ENCODE measurements at places on chromosomes 4 and X. TPM values are rescaled to one million over a fixed set of nuclear protein-coding genes. Genes with fewer than 3 reads are reported as not detected.

DNA sequence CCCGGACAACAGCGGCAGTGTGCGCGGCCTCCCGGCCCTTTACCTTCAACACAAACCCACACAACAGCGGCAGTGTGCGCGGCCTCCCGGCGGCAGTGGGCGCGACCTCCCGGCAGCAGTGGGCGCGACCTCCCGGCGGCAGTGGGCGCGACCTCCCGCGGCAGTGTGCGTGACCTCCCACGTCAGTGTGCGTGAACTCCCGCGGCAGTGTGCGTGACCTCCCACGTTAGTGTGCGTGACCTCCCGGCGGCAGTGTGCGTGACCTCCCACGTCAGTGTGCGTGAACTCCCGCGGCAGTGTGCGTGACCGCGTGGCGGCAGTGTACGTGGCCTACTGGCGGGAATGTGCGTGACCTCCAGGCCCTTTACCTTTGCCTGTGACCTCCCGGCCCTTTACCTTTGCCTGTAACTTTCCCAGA, 576.6 kb upstream of the FRG1 start:
- H3K4me3 ChIP-seq: no peak overlapping the region
- H3K36me3 ChIP-seq: no peaks in the 10 kb centered on the region
- H3K4me1 ChIP-seq: no peaks in the 10 kb centered on the region
- no peaks in the 10 kb centered on the region for H3K27me3 ChIP-seq
- no peak for DNase-seq

DNA sequence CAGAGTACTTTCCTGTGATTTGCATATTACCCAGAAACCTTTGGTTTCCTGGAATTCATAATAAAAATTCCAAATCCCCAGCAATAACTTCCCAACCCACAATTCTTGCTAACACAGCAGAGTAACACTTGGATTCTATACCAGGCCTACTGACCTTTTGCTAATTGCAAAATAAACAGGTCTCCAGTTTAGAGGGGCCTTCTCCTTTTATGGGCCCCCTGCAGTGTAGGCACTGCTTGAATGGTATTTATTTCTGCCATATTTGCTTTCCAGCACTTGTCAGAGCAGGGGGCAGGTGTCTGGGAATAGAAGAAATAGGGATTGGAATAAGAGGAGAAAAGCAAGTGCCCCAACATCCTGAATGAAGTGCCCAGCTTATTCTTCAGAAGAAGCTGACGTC, 25.3 kb upstream of the GPC3 start:
- no peak overlapping the region for H3K4me3 ChIP-seq
- DNase-seq: no peak
- H3K27ac ChIP-seq: no peak overlapping the region
- no peaks in the 10 kb centered on the region for H3K36me3 ChIP-seq

GRCh38 chr4:15153662-15154061, 151.4 kb downstream of the CPEB2 start:
- H3K27me3 ChIP-seq: no peaks in the 10 kb centered on the region
- no peaks in the 10 kb centered on the region for H3K4me1 ChIP-seq
- H3K27ac ChIP-seq: no peak overlapping the region
- DNase-seq: no peak
- no peaks in the 10 kb centered on the region for H3K36me3 ChIP-seq

GRCh38 chr4:2296631-2297601, 35.0 kb upstream of the MXD4 start:
- peaks cover 11% of the 10 kb centered on the region for H3K4me1 ChIP-seq
- no peak for DNase-seq
- no peak overlapping the region for H3K4me3 ChIP-seq
- no peaks in the 10 kb centered on the region for H3K36me3 ChIP-seq

DNA sequence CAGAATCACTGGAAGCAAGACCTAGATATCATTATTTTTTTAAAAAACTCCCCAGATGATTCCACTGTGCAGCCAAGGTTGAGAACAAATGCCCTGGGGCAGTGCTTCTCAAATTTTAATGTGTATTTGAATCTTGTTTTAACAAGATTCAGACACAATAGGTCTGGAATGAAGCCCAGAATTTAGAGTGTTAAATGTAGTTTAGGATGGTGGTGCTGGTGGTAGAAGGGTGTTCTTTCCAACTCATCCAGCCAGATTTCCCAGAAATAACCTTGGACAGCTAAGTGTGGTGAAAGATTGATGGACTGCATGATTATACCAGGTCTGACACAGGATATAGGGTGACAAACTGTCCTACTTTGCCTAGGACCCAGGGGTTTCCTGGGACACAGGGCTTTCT, 120.1 kb upstream of the MED14 start:
- H3K4me3 ChIP-seq: no peak overlapping the region
- DNase-seq: no peak
- no peaks in the 10 kb centered on the region for H3K4me1 ChIP-seq
- H3K27me3 ChIP-seq: no peaks in the 10 kb centered on the region

GRCh38 chrX:63740382-63740781, 44.6 kb downstream of the ARHGEF9 start:
- H3K36me3 ChIP-seq: no peaks in the 10 kb centered on the region
- peaks cover 8% of the 10 kb centered on the region for H3K4me1 ChIP-seq
- no peak for DNase-seq
- H3K27me3 ChIP-seq: no peaks in the 10 kb centered on the region
- no peak overlapping the region for H3K4me3 ChIP-seq

The IL21 gene
- total RNA-seq: not detected

- DNase-seq: no peak
- H3K36me3 ChIP-seq: no peaks in the 10 kb centered on the region
- no peak overlapping the region for H3K27ac ChIP-seq
- H3K4me3 ChIP-seq: no peak overlapping the region
- no peaks in the 10 kb centered on the region for H3K27me3 ChIP-seq
Observed at GRCh38 chr4:3807822-3808496, 41.8 kb downstream of the ADRA2C start.

DNA sequence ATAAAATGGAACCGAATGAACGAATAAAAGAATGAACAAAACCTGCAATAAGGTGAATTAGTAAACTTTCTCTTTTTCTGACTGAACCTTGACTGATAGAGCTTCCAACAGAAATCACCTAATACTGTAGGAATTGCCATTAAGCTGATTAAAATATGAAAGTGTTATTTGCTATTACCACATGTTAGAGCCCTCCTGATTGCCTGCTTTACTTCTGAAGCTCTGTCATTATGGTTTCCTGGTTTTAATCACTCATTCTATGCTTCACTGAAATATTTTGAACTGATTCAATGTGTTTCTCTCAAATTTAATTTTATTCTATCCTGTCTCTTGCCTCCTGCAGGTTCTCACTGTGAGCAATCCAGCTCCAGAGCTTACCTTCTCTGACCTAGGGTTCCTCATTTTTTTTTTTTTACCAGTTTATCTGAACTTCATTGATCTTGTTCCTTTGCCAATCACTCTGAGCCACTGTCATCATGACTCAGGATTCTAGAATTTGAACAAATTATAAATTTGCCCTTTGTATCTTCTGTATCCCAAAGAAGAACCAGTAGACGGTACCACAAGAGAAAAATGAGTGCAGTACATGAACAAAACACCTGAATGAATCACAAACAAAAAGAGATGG, 48.1 kb upstream of the UGT2B15 start:
- no peak overlapping the region for H3K27ac ChIP-seq
- no peaks in the 10 kb centered on the region for H3K4me1 ChIP-seq
- no peaks in the 10 kb centered on the region for H3K36me3 ChIP-seq
- H3K27me3 ChIP-seq: no peaks in the 10 kb centered on the region

GRCh38 chr4:155008389-155008788, 200.0 kb upstream of the NPY2R start:
- no peak for DNase-seq
- no peak overlapping the region for H3K27ac ChIP-seq
- H3K4me1 ChIP-seq: no peaks in the 10 kb centered on the region
- no peak overlapping the region for H3K4me3 ChIP-seq
- no peaks in the 10 kb centered on the region for H3K36me3 ChIP-seq

The CFAP299 gene
- not detected for total RNA-seq

The EXOSC9 gene
- total RNA-seq: 43.0 TPM

DNA sequence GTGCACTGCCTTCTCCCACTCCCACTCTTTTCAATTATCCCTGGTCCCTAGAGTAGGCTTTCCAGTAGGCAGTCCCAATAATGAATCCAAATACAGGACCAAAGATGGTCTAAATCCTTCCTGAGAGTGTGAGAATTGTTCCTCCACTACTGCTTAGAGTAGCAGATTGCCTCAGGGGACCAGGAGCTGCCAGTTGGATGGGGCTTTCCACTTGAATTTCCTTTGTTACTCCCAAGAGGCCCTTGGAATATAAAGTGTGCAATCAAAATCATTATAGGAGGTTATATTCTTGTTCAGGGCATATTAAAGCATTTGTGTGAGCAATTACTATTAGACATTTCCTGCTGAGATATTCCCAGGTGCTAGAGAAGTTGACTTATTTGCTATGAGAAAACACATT, 156.6 kb upstream of the TLL1 start:
- no peaks in the 10 kb centered on the region for H3K27me3 ChIP-seq
- no peak overlapping the region for H3K27ac ChIP-seq

GRCh38 chrX:21975812-21976211, 35.3 kb downstream of the SMS start:
- no peak overlapping the region for H3K4me3 ChIP-seq
- no peaks in the 10 kb centered on the region for H3K27me3 ChIP-seq
- no peak overlapping the region for H3K27ac ChIP-seq
- DNase-seq: no peak

GRCh38 chr4:119162174-119162573, 26.5 kb downstream of the MYOZ2 start:
- DNase-seq: no peak
- H3K4me3 ChIP-seq: no peak overlapping the region
- H3K27ac ChIP-seq: no peak overlapping the region

The MBNL3 gene
- total RNA-seq: 39.6 TPM

The PRR32 gene
- total RNA-seq: not detected

The CXCL8 gene
- 4.6 TPM for total RNA-seq

DNA sequence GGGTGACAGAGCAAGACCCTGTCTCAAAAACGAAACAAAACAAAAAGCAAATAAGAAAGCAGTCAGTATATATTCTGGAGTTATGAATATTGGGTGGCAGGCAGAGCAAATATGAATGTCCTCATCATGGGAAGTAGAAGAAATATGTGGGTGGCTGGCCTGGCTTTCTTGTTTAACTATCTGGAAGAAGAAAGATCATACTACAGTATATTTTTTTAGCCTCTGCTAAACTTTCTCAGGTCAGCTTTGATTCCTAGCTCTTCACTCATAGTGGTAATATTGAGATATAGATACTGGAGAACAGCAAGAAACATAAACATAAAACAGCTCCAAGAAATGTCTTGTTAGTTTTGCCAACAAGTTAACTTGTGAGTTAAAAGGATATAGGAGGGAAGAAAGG, 192.5 kb downstream of the SOWAHB start:
- no peaks in the 10 kb centered on the region for H3K36me3 ChIP-seq
- no peak for DNase-seq
- no peaks in the 10 kb centered on the region for H3K27me3 ChIP-seq
- no peak overlapping the region for H3K4me3 ChIP-seq
- H3K4me1 ChIP-seq: no peaks in the 10 kb centered on the region

The SPP1 gene
- 15.5 TPM for total RNA-seq

The LRIT3 gene
- total RNA-seq: 0.26 TPM

The FHDC1 gene
- 0.29 TPM for total RNA-seq

DNA sequence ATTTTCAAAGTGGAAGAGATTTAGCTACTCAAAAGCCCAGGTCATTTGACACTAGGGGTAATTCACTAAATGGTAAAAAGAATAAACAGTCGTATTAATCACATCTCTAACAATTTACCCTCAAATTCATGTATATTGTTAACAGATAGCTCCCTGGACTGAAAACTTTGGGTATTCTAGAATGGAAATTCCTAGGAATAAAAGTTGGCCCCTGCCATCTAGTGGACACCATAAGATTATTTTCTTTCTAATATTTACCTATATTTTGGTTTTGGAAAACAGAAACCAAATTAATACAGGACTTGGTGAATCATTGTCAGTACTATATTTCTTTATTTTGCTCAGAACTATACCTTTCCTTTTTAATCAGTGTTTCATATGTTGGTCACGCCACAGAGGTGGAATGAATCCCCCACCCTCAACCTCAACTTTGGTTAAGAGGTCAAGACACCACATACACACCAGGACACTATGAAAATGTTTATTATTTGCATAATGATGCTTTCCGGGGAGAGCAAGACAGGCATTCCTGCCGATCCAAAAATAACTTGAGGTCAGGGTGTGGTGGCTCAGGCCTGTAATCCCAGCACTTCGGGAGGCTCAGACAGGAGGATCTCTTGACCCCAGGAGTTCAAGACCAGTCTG, 96.2 kb upstream of the APOOL start:
- no peaks in the 10 kb centered on the region for H3K36me3 ChIP-seq
- H3K4me3 ChIP-seq: no peak overlapping the region
- no peak overlapping the region for H3K27ac ChIP-seq
- DNase-seq: no peak
- no peaks in the 10 kb centered on the region for H3K27me3 ChIP-seq

- no peak overlapping the region for H3K27ac ChIP-seq
- no peak overlapping the region for H3K4me3 ChIP-seq
- DNase-seq: no peak
Observed at GRCh38 chr4:99323756-99324155, 2.6 kb upstream of the ADH1B start.

GRCh38 chrX:138648568-138648967, 62.9 kb downstream of the FGF13 start:
- no peak overlapping the region for H3K4me3 ChIP-seq
- no peak overlapping the region for H3K27ac ChIP-seq
- no peak for DNase-seq
- H3K36me3 ChIP-seq: no peaks in the 10 kb centered on the region
- H3K4me1 ChIP-seq: no peaks in the 10 kb centered on the region
- no peaks in the 10 kb centered on the region for H3K27me3 ChIP-seq

The NEUROG2 gene
- total RNA-seq: not detected

The DMRTC1 gene
- 0.36 TPM for total RNA-seq

- DNase-seq: no peak
- H3K27ac ChIP-seq: no peak overlapping the region
- H3K4me1 ChIP-seq: no peaks in the 10 kb centered on the region
- H3K27me3 ChIP-seq: no peaks in the 10 kb centered on the region
- H3K36me3 ChIP-seq: no peaks in the 10 kb centered on the region
Observed at GRCh38 chr4:156473151-156473550, 498.4 kb downstream of the PDGFC start.

GRCh38 chr4:36771411-36772153, 473.0 kb upstream of the NWD2 start:
- H3K4me3 ChIP-seq: no peak overlapping the region
- H3K27ac ChIP-seq: no peak overlapping the region
- H3K36me3 ChIP-seq: no peaks in the 10 kb centered on the region
- H3K4me1 ChIP-seq: no peaks in the 10 kb centered on the region
- H3K27me3 ChIP-seq: no peaks in the 10 kb centered on the region

The SSX4 gene
- total RNA-seq: not detected

The BEX3 gene
- total RNA-seq: 52.7 TPM

The MAP3K15 gene
- total RNA-seq: not detected

DNA sequence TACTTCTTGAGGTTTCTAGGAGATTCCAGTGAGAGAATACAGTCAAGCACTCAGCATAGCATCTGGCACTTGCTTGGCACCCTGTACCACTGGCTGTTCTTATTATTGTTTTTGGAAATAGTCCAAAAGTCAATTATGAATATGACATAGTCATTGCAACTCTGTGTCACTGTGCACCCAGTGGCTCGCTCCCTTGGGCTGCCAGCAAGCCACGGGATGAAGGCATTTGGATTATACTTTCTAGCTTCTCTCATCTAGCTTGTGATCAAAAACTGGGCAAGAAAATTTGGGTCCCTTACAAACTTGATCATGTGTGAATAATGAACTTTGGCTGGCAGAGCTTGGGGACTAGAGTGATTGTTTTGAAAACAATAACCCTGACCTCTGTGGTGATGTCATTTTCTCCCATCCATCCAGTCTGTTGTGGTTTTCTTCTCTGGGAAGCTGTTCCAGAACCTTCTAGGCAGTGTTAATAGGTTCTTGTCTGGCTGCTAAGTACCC, 32.7 kb upstream of the LIMCH1 start:
- H3K27me3 ChIP-seq: no peaks in the 10 kb centered on the region
- H3K4me3 ChIP-seq: no peak overlapping the region
- no peak for DNase-seq

The MAMLD1 gene
- 1.1 TPM for total RNA-seq
